ENCODE measurements at places on chromosomes 13 and 19.
A peak's percentile ranks its signal among the peaks of the same experiment; 100 is the strongest.

DNA sequence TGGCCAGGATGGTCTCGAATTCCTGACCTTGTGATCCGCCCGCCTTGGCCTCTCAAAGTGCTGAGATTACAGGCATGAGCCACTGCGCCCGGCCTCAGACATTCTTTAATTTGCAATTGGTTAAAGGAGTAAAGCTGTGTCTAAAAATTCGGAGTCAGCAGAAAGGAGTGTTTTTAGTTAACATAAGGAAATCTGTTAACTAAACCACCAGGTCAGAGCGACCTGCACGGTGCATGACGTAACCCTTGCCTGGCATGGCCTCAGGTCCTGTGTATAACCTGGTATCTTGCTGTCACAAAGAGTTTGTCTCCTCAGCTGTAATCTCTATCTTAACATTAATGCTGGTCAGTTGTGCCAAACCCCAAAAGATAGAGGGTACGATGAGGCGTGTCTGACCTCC is 9.5 kb upstream of the KLK12 start:
- DNase-seq: no peak

GRCh38 chr13:43698758-43699157 is 88.0 kb downstream of the ENOX1 start:
- DNase-seq: peak; percentile 24

DNA sequence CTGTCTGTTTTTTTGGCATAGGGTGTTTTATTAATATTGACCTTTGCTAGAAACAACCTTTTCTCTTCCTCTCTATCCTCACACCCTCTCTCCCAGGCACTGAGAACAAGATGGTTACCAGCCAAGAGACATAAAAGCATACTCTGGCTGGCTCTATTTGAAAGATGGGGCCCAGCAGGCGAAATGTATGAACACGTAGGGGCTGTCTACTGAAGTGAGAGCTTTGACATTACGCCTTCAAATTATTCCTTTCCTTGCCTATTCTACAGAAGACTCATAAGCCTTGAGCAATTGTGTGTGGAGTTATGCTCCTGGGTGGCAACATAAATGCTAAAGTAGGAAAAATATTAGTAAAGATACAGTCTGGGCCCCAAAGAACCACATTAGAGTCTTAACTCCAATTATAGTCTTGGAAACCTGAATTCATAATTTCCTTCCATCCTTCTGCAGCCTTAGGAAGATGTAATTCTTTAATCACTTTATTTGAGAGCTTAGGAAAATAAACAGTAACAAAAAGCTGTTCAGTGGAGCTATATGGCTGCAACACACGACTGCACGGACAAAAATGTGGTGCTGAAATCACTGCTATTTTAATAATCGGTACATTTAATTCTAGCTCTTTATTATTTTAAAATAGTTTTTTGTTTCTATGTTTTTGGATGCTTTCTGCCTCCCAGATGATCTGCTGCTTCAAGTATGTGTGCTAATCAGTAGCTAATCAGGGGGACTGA is 122.3 kb upstream of the RNF113B start:
- DNase-seq: no peak

GRCh38 chr19:2478756-2479555 is 3.0 kb downstream of the GADD45B start:
- peak; percentile 68 for DNase-seq

DNA sequence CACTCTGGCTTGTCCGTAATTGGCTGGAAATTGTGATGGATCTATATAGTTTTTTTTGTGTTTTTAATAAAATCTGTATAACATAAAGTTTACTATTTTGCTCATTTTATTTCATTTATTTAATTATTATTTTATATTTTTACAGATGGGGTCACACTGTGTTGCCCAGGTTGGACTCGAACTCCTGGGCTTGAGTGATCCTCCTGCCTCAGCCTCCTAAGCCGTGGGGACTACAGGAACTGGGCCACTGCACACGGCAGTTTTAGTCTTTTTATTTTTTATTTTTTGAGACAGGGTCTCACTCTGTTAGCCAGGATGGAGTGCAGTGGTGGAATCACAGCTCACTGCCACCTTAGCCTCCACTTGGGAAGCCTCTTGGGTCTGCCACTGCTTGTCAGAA is 58.9 kb downstream of the PCCA start:
- no peak for DNase-seq

- DNase-seq: no peak
These were observed 21.2 kb downstream of the ZNF233 start for GRCh38 chr19:44280916-44281315.

- peak; percentile 48 for DNase-seq
These were observed 32.6 kb upstream of the GATAD2A start for GRCh38 chr19:19372656-19373416.

- peak; percentile 2 for DNase-seq
These were observed 538.9 kb downstream of the RFC3 start for GRCh38 chr13:34356686-34357434.

- DNase-seq: no peak
These were observed 10.7 kb downstream of the CCDC124 start for GRCh38 chr19:17943274-17944221.
